Stimulated activated CD8-positive, alpha-beta memory T cell treated with anti-CD3 and anti-CD28 coated beads, Interleukin-4, amount 100 ng/mL, for 4 hours (primary cell): ENCODE measurements at places on chromosomes 4 and X.

GRCh38 chrX:116272861-116273260 is 102.3 kb downstream of the AGTR2 start:
- DNase-seq, result no peak

GRCh38 chr4:176671532-176671931 is 121.2 kb downstream of the VEGFC start:
- DNase-seq, result no peak

GRCh38 chr4:82782626-82783345 is 15.8 kb downstream of the SCD5 start:
- no peak for DNase-seq

DNA sequence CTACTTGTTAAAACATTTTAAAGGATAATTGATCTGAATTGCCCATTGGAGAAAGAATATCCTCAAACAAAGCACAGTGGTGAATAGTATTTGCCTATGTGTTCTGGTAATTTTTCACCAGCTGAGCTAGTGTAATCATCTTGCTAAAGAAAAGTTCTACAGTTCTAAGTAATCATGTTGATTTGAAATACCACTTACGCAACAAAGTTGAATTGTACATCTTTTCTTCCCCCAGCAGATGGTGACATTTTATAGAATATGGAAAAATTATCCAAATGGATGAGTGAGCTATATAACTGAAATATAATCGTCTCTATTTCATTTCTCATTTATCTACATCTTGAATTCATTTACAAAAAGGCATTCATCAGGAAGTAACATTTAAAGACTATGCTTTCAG is 9.7 kb upstream of the ZNF674 start:
- no peak for DNase-seq

- no peak for DNase-seq
Measured at GRCh38 chr4:114780205-114780604, 181.6 kb downstream of the UGT8 start.

DNA sequence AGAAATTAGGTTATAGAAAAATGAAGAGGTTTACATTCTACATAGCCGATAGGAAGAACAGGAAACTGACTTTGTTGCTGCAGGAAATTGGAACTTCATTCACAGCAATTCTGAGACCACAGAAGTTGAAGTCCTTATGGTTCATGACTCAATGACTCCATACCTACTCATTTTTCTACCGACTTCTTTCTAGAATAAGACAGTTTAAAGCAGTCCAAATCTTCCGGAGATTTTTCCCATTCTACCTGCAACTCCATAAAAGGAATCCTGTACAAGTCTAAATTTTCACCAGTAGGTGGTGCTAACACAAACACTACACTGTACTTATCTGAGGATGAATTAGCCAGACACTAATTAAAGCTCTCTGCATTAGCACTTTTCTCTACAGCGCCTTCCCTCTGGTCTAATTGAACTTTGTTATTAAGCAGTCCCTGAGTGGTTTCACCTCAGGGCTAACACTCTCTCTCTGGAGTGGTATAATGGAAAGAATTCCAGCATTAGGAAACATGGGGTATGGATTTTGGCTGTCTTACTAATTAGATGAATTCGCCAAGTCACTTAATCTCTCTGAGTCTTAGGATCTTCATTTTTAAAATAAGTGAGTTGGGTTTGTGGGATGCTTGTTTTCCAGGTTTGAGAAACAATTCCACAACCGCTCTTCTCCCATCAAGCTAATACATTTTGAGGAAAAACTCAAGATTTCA is 167.9 kb downstream of the SMIM20 start:
- no peak for DNase-seq

DNA sequence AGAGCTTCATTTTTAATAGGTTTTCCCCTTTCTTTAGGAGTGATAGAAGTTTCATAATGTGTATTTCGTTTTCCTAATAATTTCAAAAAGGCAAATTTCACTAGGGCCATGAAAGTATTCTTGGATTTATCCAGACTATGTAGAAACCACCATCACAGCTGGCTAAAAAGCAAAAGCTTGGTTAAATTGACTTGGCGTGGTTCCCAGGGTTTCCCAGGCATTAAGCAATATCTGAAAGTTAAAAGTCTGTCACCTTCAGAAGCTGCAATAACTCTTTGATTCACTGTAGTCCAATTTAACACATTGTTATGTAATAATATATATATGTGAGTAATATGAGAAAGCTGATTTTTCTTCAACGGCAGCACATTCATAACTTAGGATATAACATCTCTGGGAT is 38.3 kb downstream of the NDNF start:
- DNase-seq, result no peak

- no peak for DNase-seq
Measured at GRCh38 chr4:153509724-153510123, 43.6 kb downstream of the TMEM131L start.

DNA sequence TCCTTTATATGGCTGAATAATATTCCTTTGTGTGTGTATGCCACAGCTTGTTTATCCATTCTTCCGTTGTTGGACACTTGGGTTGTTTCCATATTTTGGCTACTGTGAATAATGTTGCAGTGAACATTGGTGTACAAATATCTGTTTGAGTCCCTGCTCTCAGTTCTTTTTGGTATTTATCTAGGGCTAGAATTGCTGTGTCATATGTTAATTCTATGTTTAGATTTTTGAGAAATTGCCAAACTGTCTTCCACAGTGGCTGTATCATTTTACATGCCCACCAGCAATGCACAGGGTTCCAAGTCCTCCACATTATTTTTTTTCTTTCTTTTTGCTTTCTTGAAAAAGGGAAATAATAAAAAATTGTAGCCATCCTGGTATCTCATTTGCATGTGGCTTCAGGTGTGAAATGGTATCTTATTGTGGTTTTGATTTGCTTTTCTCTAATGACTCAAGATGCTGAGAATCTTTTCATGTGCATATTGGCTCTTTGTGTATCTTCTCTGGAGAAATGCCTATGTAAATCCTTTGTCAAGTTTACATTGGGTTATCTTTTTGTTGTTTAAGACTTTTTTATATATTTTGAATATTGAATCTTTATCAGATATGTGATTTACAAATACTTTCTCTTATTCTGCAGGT is 129.7 kb downstream of the RAPGEF2 start:
- DNase-seq, result no peak
